ENCODE measurements at places on chromosomes 5 and 9. TPM values are rescaled to one million over a fixed set of nuclear protein-coding genes. Genes with fewer than 3 reads are reported as not detected.
A peak's percentile ranks its signal among the peaks of the same experiment; 100 is the strongest.

The NME5 gene
- 2.9 TPM for total RNA-seq

GRCh38 chr9:75378036-75378435 lies 289.7 kb downstream of the OSTF1 start:
- H3K27ac ChIP-seq, result no peak overlapping the region
- H3K4me1 ChIP-seq, result peaks cover 5% of the 10 kb centered on the region
- peak; percentile 36 for DNase-seq
- H3K4me3 ChIP-seq, result no peak overlapping the region

DNA sequence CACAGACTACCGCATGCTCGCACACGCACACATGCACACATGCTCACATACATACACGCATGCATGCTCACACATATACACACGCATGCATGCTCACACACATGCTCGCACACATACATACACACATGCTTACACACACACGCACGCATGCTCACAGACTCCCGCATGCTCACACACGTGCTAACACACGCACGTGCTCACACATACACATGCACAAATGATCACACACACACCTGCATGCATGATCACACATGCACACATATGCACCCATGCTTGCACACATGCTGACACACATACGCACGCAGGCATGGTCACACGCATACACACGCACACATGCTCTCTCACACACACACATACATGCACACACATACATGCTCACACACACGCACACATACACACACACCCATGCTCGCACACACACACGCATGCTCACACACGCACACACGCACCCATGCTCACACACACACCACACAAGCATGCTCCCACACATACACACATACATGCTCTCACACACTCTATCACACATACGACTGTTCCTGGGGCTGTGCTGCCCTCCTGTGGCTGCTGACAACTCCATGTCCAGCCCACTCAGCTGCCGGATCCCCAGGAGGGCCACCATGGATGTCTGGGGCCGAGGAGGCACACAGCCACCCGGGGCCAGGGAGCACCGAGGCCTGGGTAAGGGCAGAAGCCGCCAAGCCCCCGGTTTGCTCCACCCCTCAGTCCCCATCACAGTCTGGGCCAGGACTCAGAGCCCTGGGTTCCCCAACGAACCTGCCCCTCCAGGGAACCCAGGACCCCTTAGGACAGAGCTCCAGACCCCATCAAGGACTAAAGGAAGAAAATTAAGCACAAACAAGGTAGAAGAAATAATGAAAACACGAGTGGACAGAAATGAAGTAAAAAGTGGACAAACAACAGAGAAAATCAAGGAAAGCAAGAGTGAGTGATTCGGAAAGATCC lies 31.4 kb upstream of the EGFL7 start:
- H3K4me3 ChIP-seq, result no peak overlapping the region
- no peaks in the 10 kb centered on the region for H3K36me3 ChIP-seq
- no peaks in the 10 kb centered on the region for H3K4me1 ChIP-seq
- no peak overlapping the region for H3K27ac ChIP-seq
- DNase-seq, result peak; percentile 63

The OLFML2A gene
- total RNA-seq, result 148 TPM

DNA sequence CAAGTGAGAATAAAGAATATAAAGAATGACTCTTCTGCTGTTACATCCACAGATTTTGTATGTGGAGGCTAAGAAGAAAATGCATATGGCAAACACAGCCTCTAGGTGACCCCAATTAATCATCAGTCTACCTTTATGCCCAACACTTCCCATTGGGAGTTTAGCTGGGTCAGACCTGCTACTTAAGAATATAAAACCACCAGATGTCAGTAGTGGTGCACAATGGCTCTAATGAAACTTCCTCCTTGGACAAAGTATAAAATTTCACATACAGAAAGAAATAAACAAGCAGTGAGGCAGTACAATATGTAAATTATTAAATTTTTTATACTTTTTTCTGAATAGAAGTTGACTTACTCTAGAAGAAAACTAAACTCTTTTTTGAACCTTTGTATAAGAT lies 539.9 kb downstream of the BRINP1 start:
- H3K4me1 ChIP-seq, result no peaks in the 10 kb centered on the region
- H3K27ac ChIP-seq, result no peak overlapping the region
- H3K36me3 ChIP-seq, result no peaks in the 10 kb centered on the region
- no peak overlapping the region for H3K4me3 ChIP-seq

DNA sequence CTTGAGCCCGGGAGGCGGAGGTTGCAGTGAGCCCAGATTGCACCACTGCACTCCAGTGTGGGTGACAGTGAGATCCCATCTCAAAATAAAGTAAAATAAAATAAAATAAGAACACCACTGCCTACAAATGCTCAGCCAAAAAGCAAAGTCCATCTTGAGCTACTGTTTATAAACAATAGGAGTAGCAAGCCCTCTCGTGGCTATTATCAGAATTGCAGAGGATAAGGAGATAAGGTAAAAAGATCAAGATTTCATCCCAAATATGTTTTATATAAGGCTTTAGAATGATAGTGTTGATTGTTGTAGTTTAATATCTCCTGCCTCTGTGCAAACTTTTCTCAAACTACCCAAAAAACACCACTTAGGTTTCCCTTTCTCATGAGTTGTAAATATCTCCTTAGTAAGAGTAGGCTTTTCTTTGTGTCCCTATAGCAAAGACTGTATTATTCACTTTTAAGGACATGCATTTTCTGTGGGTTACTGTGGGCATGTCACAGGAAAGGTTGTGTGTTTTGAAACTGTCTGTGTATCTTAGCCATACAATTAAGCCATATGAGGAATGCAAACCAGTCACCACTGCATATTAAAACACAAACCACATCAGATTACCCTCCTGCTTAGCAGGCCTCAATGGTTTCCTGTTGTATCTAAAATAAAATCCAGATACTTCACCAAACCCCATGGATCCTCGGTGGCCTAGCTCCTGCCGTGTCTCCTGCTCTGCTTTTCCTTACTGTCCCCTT lies 31.8 kb upstream of the CKS2 start:
- H3K27me3 ChIP-seq, result no peaks in the 10 kb centered on the region
- DNase-seq, result peak; percentile 38

The PRRX2 gene
- not detected for total RNA-seq

DNA sequence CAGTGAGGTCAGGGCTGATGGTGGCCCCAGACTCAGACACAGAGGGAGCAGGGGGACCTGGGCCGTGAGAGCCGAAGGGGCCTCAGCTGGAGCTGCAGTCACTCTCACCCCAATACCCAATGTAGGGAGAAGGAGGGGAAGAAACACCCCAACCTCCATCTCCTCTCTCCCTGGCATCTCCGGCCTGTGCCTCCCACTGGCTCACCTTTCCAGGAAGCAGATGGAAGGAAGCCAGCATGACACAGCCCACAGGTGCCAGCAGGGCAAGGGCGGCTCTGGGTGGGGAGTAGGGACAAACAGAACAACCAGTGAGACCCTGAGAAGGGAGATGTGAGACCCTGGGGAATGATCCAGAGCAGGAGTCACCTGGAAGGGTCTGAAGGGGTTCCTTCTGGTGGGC lies 3.0 kb upstream of the CRB2 start:
- H3K36me3 ChIP-seq, result no peaks in the 10 kb centered on the region
- peaks cover 5% of the 10 kb centered on the region for H3K4me1 ChIP-seq
- peaks cover 34% of the 10 kb centered on the region for H3K27me3 ChIP-seq
- DNase-seq, result no peak
- no peak overlapping the region for H3K4me3 ChIP-seq

DNA sequence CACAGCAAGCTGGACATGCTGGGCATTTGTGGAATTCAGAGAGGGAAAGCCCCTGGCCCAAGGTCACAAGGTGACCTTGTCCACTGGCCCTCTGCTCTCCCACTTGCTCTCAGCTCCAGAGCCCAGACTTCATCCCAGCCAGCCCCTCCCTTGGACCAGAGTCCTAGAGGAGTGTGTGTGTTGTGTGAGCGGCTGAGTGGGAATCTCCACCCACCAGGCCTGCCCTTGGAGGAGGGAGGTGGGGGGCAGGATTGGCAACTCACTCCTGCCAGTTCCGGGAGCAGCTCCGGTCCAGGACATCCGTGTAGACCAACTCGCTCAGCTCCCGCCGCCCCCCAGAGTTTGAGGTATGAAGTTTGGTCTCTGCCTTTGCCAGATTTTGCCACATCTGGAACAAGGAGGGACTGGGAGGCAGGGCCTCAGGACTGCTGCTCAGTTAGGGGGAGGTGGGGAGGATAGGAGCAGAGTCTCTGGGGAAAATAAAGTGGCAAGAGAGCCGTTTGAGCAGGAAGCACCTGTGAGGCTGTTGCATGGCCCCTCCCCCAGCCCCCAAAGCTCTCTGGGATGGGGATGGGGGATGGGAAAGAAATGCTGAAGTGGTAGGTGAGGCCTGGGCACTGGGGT lies 1.4 kb downstream of the MZB1 start:
- peaks cover 6% of the 10 kb centered on the region for H3K27me3 ChIP-seq
- no peaks in the 10 kb centered on the region for H3K36me3 ChIP-seq
- H3K4me1 ChIP-seq, result peaks cover 4% of the 10 kb centered on the region
- H3K4me3 ChIP-seq, result no peak overlapping the region
- no peak overlapping the region for H3K27ac ChIP-seq

- no peaks in the 10 kb centered on the region for H3K4me1 ChIP-seq
- no peak overlapping the region for H3K27ac ChIP-seq
- H3K27me3 ChIP-seq, result no peaks in the 10 kb centered on the region
- H3K4me3 ChIP-seq, result no peak overlapping the region
- H3K36me3 ChIP-seq, result no peaks in the 10 kb centered on the region
Observed at GRCh38 chr9:8036914-8037524, 237.4 kb upstream of the DMAC1 start.

DNA sequence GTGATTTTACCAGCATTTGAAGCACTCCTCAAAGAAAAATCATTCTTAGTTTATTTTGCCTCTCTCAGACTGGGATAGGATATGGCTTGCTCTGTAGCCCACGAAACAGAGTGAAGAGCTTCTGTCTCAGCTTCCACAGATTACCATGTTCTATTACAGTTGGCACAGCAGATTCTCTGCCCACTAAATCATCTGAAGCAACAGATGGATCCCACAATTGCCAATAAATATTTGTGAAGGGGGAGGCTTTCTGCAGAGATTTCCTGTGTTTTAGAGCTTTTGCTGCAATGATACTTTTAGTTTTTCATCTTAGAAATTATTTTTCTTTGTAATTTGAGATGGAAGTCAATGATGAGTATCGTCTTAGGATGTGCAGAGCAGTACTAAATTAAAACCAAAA lies 12.3 kb upstream of the MAP3K1 start:
- H3K27me3 ChIP-seq, result no peaks in the 10 kb centered on the region
- DNase-seq, result no peak
- H3K4me3 ChIP-seq, result no peak overlapping the region
- no peak overlapping the region for H3K27ac ChIP-seq
- H3K36me3 ChIP-seq, result no peaks in the 10 kb centered on the region
- H3K4me1 ChIP-seq, result no peaks in the 10 kb centered on the region

The PHYHD1 gene
- 4.6 TPM for total RNA-seq

DNA sequence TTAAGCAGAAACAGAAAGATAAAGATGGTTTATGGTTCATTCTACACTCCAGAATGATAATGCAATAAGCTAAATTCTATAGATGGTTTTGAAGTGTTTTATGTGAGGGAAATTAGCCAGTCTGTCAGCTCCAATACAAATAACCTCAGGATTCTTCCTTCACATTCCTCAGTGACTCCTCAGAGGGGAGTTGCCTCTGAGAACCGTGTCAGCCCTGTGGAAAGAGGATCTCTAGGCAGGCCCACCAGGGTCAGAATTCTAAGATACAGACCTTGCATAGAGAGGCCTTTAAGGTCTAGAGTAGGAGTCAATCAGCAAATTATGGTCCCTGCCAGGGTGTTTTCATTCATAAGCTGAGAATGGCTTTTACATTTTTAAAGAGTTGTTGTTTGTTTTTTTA lies 26.6 kb downstream of the RUSC2 start:
- no peaks in the 10 kb centered on the region for H3K27me3 ChIP-seq
- peaks cover 67% of the 10 kb centered on the region for H3K4me1 ChIP-seq
- H3K27ac ChIP-seq, result peak overlapping the region; percentile 96
- peak; percentile 87 for DNase-seq

GRCh38 chr9:18361646-18362045 lies 112.3 kb upstream of the ADAMTSL1 start:
- H3K27ac ChIP-seq, result no peak overlapping the region
- no peak overlapping the region for H3K4me3 ChIP-seq
- no peak for DNase-seq
- H3K36me3 ChIP-seq, result no peaks in the 10 kb centered on the region
- no peaks in the 10 kb centered on the region for H3K27me3 ChIP-seq

- H3K4me3 ChIP-seq, result no peak overlapping the region
- DNase-seq, result peak; percentile 94
- H3K27me3 ChIP-seq, result no peaks in the 10 kb centered on the region
Observed at GRCh38 chr9:18478501-18479361, 4.8 kb downstream of the ADAMTSL1 start.

- H3K4me1 ChIP-seq, result no peaks in the 10 kb centered on the region
- H3K36me3 ChIP-seq, result no peaks in the 10 kb centered on the region
- H3K27me3 ChIP-seq, result no peaks in the 10 kb centered on the region
- DNase-seq, result no peak
Observed at GRCh38 chr5:131068893-131069643, 96.0 kb downstream of the HINT1 start.

The TIMD4 gene
- not detected for total RNA-seq

The RXFP3 gene
- not detected for total RNA-seq

The C9orf72 gene
- 2.3 TPM for total RNA-seq

DNA sequence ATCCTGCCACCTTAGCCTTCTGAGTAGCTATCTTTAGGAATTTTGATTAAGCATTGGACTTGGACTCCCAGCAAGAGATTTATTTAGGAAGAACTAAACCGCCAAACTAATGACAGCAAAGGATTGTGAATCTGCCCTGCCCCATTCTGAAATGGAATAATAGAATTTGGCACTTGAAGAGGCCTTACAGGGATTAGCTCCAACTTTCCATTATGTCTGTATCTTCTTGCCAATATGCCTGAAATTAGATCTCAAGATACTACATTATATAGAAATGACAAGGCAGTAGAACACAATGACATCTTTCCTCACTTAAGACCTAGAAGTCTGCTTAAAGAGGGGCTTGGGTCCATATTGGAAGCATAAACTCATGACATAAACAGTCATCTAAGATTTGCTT lies 77.0 kb upstream of the DPYSL3 start:
- H3K4me3 ChIP-seq, result no peak overlapping the region
- no peaks in the 10 kb centered on the region for H3K27me3 ChIP-seq
- H3K4me1 ChIP-seq, result no peaks in the 10 kb centered on the region
- no peak for DNase-seq
- no peaks in the 10 kb centered on the region for H3K36me3 ChIP-seq

The NPDC1 gene
- 66.8 TPM for total RNA-seq

GRCh38 chr5:31417512-31417911 lies 114.4 kb downstream of the DROSHA start:
- H3K27ac ChIP-seq, result no peak overlapping the region
- H3K4me1 ChIP-seq, result peaks cover 3% of the 10 kb centered on the region
- peaks cover 41% of the 10 kb centered on the region for H3K36me3 ChIP-seq
- no peaks in the 10 kb centered on the region for H3K27me3 ChIP-seq
- H3K4me3 ChIP-seq, result no peak overlapping the region

The UBE2QL1 gene
- 0.34 TPM for total RNA-seq

GRCh38 chr5:143340891-143341685 lies 62.4 kb downstream of the NR3C1 start:
- H3K36me3 ChIP-seq, result no peaks in the 10 kb centered on the region
- DNase-seq, result peak; percentile 51
- H3K4me1 ChIP-seq, result peaks cover 4% of the 10 kb centered on the region
- H3K27ac ChIP-seq, result peak overlapping the region; percentile 49
- no peaks in the 10 kb centered on the region for H3K27me3 ChIP-seq
